Body of pancreas (tissue), 4 donors: ENCODE measurements at places on chromosomes 6 and 20.

GRCh38 chr20:8986631-8987030, 82.3 kb upstream of the PLCB4 start:
- no peak for DNase-seq

DNA sequence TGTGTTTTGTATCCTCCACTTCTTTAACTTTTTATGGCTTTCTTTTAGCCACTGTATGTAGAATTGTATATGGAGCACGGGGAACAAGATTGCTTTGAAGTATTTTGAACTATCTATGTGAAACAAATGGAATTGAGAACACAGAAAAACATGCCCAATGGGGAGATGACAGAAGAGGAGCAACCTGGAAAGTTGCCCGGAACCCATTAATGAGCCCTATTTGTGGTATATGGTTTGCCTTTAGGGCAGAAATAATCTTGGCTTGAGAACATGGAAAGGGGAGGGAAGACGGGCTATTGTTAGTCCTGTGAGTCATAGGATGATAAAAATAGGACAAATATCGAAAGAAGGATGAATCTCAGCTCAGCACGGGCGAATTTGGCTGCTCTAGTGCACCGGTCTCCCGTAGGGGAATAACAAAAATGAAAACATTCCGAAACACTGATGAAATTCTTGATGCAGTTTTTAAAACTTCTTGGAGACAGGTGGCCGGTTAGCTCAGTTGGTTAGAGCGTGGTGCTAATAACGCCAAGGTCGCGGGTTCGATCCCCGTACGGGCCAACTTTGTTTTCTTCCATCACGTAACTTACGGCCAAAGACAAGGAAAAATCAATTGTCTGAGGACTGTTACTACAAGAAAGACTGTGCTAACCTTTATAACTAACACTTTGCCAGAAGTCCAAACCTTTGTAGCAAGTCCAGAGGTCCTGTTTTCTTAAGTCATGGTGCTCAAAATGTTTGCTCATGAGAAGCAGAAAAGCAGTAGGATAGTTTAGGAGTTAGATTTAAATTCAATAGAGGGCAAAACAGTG, 15.7 kb downstream of the HMGN4 start:
- DNase-seq: peak; percentile 88

GRCh38 chr6:150584065-150584464, 15.6 kb upstream of the PLEKHG1 start:
- no peak for DNase-seq

GRCh38 chr20:17169585-17170136, 57.2 kb upstream of the PCSK2 start:
- DNase-seq: no peak

GRCh38 chr6:111565326-111566221, 40.1 kb downstream of the TRAF3IP2 start:
- peak; percentile 40 for DNase-seq

- no peak for DNase-seq
These were observed 194.7 kb upstream of the MCHR2 start for GRCh38 chr6:100188754-100189153.

GRCh38 chr6:157561929-157562810, 181.2 kb downstream of the ZDHHC14 start:
- DNase-seq: no peak

GRCh38 chr6:22925920-22926789, 356.8 kb downstream of the HDGFL1 start:
- no peak for DNase-seq

DNA sequence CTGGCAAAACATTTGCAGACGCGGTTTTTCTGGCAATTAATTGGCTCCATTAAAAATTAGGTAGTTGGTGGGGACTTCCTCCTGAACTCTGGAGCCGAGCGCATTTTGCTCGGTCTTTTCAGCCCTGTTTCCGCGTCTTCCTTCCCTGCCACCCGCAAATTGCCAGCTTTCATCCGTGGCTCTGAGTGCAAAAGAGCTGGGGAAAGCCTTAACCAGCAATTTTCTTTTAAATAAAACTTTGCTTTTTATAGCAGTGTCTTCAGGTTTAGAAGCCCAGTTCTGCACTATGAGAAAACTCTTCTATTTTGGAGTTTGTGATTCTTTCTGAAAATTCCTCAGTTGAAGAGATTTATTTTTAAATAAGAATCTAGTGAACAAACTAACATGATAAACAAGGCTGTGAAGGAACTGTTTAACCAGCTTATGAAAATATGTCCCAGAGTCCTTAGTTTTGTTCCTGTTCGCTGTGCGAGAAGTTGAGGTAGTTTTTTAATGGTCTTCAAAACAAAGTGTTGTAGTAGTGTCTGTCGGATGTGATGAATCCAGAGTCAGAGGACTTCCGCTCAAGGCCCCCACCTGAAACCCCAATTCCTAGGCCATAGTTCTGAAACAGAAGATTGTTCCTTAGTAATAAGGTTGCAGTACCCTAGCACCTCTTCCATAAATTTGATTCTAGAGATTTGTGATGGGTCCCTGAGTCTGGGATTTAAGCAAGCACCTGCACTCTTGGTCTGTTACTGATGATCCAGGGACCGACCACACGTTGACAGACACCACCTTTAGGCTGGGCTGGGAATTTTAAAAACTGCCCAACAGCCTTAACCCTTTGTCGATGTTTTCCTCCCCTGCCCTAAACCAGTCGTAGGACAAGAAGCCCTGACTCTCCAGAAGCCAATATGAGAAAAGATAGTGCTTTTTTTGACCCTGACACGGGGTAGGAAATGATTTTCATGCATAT, 950 bp downstream of the KCTD20 start:
- DNase-seq: no peak

- DNase-seq: no peak
These were observed 68.8 kb downstream of the ANKRD6 start for GRCh38 chr6:89501753-89502152.

DNA sequence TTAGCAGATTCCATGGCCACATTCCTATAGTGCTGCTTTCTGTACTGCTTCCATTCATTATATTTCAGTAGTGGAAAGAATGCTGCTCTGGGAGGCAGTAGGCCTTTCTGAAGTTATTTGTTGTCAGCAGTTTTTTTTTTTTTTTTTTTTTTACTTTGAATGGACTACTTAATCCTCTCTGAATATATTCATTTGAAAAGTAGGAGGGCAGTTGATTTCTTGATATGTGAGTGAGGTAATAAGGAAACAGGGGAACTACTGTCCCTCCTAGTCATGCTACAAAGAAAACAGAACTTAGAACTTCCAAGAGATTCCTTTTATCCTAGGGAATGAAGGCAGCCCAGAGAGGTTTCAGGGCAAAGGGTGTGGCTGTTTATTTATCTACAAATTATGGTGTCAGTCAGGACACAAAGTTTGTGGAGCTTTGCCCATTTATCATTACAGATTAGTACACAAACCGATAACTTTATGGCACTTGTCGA, 155.9 kb downstream of the JARID2 start:
- no peak for DNase-seq

DNA sequence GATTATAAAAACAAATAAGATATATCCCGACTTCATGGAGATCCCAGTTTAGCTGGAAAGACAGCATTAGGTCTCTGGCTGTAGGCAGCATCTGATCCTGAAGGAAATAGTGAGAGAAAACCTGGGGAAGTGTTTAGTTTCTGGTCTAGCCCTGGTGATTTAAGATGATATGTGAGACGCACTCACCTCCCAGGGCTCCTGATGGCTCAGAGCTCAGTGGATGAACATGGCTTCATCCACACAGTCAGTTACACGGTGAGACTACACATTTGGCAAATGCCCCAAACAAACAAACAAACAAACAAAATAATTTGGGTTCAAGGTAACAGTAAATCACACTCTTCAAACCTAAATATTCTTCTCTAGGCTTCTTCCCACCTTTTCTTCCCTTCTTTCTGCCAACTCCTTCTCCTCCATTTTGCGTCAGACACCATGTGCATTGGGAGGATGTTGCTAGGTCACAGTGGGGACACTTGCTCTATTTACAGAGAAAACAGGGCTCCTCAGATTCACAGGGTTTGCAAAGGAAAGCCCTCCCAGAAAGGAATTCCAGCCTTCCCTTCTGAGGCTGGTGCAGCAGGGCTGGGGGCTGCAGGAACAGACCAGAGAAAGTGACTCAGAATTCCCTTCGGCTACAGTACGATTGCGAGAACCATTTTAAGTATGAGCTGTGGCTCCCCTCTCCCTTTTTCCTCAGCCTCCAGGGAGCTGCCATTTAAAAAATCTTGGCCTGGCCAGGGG, 59.6 kb upstream of the SALL4 start:
- no peak for DNase-seq

DNA sequence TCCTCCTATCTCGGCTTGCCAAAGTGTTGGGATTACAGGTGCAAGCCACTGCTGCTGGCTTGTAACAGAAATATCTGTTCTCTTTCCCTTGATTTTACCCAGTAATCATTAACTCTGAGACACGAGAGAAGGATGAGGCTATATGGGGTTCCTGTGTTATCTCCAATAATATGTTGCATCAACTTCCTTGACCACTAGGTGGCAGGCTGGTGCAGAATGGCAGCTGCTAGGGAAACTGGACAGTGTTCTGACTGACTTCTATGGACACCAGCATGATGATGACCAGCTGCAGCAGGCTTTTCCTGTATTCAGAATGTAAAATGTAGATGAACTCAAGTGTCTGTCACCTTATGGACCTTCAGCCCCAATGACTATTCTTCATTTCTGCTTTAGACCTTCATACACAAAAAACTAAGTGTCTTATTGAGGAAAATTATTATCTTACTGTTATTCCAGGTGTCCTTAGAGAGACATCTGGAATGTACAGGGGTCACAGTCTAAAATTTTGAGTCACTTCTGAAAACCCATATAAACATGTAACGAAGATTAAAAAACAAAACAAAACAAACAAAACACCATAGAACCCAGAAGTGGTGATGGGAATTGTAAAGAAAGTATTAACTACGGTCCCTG, 20.4 kb upstream of the CD109 start:
- DNase-seq: peak; percentile 75

GRCh38 chr6:34143884-34144580, 1.9 kb downstream of the GRM4 start:
- DNase-seq: peak; percentile 15

- no peak for DNase-seq
These were observed 187.9 kb downstream of the TTLL2 start for GRCh38 chr6:167512696-167513375.

GRCh38 chr20:8616792-8617191, 452.1 kb upstream of the PLCB4 start:
- DNase-seq: no peak
